GM12892 (cell line): ENCODE measurements at places on chromosomes 7 and 10.

GRCh38 chr7:139817249-139817648 lies 11.8 kb upstream of the TBXAS1 start:
- DNase-seq = no peak

GRCh38 chr10:100696477-100696901 lies 48.9 kb upstream of the PAX2 start:
- DNase-seq = no peak

- no peak for DNase-seq
These were observed 311.7 kb upstream of the NEBL start for GRCh38 chr10:21208666-21209316.

DNA sequence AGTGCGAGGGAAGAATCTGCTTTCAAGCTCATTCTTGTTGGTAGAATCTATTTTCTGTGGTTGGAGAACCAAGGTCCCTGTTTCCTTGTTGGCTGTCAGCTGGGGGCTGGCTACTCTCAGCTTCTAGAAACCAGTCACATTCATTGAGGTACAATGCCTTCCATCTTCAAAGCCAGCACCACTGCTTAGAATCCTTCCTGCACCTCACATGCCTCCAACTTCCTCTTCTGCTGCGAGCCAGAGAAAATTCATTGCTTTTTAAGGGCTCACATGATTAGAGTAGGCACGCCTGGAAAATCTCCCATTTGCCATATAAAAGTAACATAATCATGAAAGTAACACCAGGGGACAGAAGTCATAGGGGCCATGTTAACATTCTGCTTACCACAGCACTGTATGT lies 28.7 kb downstream of the TES start:
- DNase-seq = no peak

DNA sequence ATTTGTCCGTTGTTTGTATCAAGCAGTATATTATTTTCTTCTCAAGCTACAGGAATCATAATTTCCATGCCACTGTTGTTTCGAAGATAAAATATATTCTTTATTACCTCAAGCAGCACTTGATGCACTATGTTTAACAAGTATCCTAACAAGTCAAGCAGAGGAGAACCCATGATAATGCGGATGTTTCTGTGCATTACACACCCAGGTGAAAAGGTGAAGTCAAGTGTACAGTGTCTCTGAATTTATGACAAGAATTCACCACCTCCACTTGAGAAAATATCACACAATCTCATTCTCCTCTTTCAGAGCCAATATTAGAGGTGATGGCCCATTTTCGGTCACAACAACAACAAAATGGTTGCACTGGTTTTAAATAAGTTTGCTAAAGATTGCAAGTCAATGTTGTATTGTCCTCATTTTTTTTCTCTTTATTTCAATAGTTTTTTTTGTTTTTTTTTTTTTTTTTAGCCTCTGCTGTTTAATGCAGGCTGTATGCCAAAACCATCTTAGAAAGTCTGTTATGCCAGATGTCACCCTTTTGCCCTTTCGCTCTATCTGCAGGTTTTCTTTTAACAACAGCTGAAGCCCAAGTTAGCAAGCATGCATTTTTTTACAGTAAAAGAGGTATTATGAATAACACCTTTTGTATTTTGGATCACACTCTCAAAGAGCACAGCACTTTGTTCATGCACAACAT lies 568.7 kb upstream of the LRRN3 start:
- DNase-seq = no peak

GRCh38 chr7:149373089-149373488 lies 87.8 kb downstream of the ZNF777 start:
- no peak for DNase-seq

DNA sequence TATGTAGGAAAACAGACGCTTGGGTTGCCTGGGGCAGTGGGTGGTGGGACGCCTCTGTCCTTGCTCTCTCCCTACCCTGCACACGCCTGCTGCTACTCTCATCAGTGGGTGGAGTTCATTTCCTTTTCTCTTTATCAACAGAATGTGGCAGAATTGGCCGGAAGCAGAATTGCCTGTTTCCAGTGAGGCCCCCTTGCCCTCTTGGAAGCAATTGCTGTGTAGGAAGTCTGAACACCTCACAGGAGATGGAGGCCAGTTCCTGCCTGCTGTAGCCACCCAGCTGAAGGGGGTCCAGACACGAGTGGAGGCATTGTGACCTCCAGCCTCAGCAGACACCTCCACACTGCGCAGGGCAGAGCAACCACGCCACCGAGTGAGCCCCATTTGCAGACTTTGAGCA lies 331.6 kb upstream of the ZNF32 start:
- DNase-seq = no peak

DNA sequence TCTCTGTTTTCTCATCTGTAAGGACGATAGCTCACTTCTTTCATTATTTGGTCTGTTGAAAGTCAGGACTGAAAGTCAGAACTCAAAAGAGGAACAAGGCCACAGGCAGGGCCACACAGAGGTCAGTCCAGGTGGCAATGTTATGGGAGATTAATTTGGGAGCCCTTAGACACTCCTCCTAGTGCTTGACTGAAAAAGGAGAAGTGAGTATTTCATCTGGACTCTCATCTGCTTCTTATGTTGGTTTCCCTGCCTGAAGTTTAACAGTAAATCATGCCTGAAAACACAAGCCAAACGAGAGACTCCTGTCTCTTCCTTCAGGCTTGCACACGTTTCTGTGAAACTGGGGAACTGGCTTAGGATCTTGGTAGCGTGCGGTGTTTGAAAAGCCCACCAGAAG lies 248.5 kb downstream of the BUB3 start:
- DNase-seq = no peak

GRCh38 chr10:120741396-120741795 lies 109.8 kb upstream of the WDR11 start:
- no peak for DNase-seq

GRCh38 chr10:75208181-75208580 lies 2.4 kb upstream of the VDAC2 start:
- no peak for DNase-seq

GRCh38 chr10:133459454-133460207 lies 5.9 kb downstream of the SCART1 start:
- no peak for DNase-seq

GRCh38 chr10:22685926-22686325 lies 28.5 kb downstream of the PIP4K2A start:
- DNase-seq = no peak

- no peak for DNase-seq
These were observed 151.3 kb upstream of the FZD1 start for GRCh38 chr7:91112902-91113341.

DNA sequence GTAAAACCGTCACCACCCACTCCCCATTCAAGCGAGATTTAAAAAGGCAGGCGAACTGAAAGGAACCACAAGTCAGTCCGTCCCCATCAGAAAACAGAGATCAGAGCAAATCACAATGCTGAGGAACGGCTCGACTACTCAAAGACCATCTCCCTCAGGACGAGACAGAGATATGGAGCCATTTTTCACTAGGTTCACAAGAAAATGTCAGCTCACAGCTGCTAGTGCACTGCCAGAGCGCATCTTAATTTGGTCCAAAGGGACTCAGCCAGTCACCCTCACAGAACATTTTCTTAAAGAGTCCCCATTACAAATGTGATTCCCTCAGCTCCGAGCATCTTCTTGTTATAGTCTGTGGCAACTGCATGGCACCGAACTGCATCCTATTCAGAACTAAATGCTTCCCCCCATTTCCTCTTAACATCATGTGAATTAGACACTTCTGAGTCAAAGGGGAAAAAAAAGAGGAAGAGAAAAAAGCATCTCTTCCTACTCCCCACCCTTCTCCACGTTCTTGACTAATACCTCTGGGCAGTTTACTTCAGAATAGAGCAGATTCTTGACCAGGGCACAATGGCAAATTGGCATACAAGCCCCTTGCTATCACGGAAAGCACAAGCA lies 683.9 kb downstream of the MAGI2 start:
- peak; percentile 12 for DNase-seq

DNA sequence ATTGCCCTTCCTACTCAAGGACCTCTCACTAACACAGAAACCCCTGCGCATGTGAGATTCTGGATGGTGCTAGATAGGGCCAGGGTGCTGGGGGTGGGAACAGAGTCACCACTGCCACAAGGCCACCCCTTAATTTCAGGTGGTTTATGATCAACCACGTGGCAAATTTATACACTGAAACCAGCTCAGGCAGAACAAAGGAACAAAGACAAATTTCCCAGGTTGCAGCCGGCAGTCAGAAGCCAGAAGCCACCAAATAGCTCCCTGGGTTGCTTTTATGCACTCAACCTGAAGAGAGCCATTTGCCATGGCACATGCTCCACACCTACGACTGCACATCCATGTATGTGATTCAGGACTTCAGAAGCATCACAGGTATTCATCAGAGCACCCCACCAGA lies 2.5 kb downstream of the VOPP1 start:
- DNase-seq = no peak

- no peak for DNase-seq
These were observed 177.4 kb downstream of the PCLO start for GRCh38 chr7:82985144-82985802.

DNA sequence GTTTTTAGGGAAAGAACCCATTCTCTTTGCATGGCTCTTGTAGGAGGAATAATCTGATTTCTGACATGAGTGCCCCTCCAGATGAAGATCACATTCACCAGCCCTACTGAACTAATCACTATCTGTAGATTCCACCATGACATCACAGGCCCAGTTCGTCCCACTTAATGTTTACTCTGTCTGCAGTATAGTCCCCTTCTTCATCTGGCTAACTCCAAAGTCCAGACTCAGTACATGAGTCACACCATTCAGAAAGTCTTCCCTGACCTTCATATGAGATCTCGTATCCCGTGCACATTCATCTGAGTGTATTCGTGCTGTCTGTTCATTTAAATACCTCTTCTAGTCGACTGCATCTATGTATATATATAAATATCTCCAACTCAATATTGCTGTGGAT lies 366.5 kb upstream of the AKR1E2 start:
- DNase-seq = no peak

- no peak for DNase-seq
These were observed 1.9 kb downstream of the TBXAS1 start for GRCh38 chr7:139830782-139831501.

GRCh38 chr10:132606536-132607316 lies 69.1 kb downstream of the INPP5A start:
- no peak for DNase-seq

DNA sequence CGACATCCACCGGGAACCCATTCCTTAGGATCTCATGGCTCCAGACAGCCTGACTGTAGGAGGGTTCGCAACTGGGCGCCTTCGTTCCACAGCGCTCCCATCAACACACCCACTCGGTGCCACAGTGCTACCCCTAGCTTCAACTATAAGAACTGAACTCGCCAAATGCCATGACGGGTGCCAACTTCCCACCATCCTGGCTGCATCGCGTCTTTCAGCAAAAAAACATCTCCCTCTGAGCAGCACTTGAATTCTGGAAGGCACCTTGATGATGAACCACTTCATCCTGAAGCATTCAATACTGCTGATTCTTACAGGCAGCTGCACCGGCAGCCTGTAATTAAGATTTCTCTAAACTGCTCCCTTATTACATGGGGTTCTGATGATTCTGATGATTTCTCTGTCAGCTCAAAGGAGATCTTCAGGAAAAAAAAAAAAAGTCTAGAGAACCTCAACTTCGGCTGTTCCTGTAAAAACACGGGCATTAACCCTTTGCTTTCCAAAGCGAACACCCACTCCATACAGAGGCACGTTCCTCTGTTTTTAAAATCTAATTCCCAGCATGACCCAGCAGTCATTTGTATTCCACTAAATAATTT lies 1.3 kb downstream of the CYTH3 start:
- no peak for DNase-seq

GRCh38 chr10:32169556-32169955 lies 113.3 kb upstream of the KIF5B start:
- DNase-seq = no peak

DNA sequence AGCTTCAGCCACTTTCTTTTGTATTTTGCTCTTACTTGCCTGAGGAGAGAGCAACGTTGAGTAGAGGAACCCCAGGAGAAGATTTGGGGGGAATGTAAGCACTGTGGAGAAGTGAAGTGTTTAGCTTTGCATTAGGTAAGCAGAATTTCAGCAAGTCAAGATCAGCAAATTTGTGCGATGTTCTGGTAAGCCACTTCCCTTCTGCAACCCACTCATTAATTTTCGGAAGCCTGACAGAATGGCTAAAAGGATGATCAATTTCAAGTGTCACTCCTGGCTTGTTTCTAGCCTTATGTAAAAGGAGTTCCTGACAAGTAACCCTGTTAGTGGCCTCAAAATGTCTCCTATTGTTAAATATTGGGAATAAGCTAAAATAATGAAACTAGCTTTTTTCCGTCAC lies 48.5 kb upstream of the NXPH1 start:
- DNase-seq = no peak

- DNase-seq = no peak
These were observed 167.1 kb downstream of the DIP2C start for GRCh38 chr10:522350-522749.

DNA sequence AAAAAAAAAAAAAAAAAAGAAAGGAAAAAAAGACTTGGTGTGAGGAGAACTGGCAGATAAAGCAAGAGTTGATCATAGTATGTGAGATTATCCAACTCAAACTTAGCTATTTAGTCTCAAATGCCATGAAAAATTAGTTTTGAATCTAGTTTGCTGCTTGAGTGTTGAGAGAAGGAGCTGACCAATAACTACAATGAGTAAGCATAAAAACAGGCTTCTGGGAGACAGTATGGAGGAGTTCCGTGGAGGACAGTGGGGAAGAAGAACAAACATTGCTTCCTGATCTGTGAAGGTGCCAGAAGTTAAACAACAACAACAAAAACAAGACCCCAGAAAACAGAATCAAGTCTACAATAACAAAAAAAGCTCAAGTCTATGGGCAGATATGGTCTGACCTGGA lies 317.1 kb upstream of the POT1 start:
- no peak for DNase-seq
